Fibroblast of lung (primary cell): ENCODE measurements at places on chromosomes 13 and 19.

DNA sequence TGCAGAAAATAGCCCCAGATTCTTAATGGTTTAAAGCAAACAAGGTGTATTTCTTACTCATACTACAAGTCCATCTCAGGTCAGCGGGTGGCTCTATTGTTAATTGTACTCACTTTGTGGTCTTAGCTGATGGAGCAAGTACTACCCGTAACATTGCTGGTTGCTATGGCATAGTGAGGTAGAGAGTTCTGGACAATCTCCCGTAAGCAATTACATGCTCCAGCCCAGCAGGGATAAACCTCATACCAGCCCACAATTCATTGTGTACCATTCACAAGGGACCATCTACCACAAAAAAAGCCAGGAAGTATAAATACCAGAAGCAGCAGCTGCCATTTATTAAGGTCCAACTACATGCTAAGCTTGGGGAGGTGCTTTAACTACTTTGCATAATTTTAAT lies 167.1 kb downstream of the PCDH9 start:
- peak; percentile 46 for DNase-seq

GRCh38 chr19:44552324-44552723 lies 22.8 kb upstream of the CEACAM20 start:
- no peak for DNase-seq

DNA sequence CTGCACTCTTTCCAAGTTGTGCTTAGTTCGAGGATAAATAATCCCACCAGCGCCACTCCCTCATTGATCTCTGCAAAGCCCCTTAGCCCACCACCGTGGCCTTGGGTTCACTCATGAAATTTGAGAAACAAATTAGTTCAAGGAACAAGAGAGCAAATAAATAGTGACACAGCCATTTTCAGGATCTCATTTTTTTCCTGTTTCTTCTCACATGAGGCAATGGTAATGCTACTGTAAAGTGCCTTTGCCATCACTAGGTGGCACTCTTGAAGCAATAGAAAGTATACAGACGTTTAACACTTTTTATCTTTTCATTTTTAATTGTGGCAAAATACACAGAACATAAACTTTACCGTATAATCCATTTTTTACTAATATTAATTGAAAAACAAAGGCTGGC lies 76.8 kb upstream of the ZNF835 start:
- no peak for DNase-seq

- DNase-seq = no peak
Observed at GRCh38 chr13:95533545-95534160, 18.9 kb upstream of the CLDN10 start.

DNA sequence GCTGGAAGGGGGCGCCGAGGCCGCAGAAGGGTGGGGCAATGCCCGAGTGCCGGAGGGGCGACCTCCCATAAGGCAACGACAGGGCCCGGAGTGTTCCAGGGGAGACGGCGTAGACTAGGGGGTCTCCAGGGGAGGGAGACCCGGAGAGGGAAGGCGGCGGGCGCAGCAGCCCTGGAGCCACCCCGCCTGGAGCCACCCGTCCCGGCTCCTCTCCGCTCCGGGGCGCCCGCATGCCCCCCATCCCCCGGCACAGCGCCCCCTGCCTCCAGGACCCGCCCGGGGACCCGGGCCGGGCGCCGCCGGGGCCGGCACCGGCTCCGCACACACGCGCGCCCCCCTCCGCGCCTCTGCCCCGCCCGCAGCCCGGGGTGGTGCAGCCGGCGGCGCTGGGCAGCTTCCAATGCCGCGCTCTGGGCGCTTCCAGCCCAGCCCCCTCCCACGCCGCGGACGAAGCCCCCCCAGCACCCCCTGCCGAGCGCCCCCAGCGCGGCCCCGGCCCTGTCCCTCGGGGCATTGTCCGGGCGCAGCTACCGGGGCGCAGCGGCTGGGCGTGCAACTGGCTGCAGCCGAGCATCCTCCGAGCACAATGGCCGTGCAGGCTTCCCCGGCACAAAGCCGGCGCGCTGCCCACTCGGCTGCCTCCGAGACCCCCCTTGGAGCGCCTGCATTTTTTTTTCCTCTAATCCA lies 519 bp downstream of the PTPRS start:
- no peak for DNase-seq

DNA sequence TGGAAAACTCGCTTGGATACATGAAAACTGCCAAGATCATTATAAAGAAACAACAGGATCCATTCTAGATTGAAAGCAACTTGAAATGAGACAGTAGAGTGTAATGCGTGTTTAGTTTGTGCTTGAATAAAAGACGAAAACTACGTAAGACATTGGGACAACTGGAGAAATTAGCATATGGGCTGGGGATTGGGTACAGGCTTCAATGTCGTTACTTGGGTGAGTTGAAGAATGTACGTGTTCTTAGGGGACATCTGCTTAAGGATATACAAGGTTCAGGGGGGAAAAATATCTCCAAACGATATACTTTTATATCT lies 471 bp upstream of the ERVK3-1 start:
- no peak for DNase-seq

DNA sequence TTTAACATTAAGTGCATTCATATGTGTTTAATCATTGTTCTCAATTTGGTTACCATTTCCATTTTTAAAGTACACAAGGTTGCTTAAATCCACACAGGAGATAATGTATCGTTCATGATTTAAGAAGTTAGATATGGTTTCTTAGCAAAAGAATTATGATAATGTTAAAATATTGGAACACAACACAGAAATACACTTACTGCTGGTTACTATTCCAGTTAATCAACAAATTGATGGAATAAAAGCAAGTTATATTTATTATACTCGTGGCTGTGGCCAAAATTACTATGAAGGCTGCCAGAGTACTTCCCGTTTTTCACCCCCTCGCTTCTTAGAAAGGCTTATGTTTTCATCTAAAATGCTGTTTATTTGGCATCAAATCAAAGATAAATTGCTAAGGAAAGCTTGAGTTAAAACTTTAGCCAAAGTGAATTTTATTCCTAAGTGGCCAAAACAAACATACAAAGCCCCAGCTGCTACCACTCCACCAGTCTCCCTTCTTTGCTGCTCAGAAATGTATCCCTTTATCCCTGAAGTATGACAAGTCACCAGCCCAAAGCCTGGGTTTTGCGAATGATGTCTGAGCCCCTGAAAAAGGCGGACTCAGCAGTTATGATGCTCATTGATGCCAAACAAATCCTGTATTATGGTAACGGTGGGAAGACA lies 27.7 kb downstream of the LCP1 start:
- DNase-seq = peak; percentile 24

DNA sequence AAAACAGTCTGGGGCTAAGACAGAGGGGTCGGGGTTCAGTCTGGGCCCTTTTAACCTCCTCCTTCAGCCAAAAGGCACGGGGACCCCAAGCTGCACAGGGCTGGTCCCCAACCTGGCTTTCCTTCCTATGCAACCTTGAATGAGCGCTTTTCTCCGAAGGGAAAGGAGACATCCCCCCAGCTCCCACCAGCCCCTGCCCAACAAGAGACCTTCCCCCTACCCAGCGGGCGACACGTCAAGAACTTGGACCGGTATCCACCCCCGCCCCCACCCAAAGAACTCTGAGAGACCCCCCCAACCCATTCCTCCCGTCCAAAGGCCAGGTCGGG lies 35.0 kb upstream of the NANOS3 start:
- no peak for DNase-seq

GRCh38 chr13:94286581-94286980 lies 192.9 kb downstream of the DCT start:
- no peak for DNase-seq

DNA sequence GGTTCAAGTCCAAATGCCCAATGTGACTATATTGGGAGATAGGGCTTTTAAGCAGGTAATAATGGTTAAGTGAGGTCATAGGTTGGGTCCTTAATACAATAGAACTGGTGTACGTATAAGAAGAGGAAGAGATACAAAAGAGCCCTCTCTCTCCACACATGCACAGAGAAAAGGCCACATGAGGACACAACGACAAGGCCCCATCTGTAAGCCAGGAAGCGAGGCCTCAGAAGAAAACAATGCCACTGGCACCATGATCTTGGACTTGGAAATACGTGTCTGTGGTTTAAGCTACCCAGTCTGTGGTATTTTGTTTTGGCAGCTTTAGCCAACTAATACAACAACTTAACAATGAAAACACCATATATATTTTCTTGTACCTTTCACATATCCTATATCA lies 23.4 kb upstream of the RFC3 start:
- no peak for DNase-seq

DNA sequence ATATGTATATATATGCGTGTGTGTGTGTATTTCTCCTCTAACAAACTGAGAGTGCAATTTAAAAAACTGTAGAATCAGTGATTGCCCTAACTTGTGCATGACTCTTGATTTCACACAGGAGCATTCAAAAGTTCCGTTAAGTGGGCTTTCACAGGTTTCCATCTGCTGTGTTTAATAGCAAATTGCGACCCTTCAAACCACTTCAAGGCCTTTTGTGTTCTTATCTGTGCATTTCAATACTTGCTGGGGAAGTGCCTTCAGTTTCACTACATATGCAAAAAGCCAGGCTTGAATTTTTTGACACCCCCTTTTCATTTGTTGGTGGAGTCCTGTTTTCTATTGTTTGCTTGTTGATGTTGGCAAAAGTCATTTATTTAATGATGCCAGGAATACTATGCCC lies 158.0 kb downstream of the TM9SF2 start:
- DNase-seq = no peak

DNA sequence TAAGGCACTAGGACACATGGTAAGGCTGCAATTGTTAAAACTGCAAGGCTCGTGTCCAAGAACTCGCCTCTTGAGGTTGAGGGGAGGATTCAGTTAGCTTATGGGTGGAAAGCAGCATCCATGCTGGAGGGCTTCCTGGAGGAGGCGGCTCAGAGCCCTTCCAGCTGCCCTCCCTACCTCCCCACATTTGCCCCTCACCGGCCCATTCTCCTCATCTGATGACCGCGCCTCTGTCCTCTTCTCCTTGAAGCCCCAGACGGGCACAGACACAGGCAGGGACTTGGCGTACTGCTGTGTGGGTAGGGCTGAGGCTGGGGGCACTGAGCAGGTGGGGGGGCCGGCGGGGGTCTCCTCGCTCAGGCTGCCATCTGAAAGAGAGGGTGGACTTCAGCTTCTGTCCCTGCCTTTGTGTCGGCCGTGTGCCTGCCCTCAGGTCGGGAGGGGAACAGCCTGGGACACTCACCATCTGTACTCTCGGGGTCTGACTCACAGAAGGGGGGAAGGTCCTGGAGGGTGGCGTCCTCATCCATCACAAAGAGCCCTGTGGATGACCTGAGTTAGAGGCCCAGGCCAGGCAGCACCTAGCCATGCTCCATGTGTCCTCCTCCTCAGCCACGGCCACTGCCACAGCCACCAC lies 4.1 kb upstream of the PNKP start:
- DNase-seq = no peak

GRCh38 chr19:35458731-35459391 lies 10.8 kb downstream of the FFAR2 start:
- DNase-seq = no peak

DNA sequence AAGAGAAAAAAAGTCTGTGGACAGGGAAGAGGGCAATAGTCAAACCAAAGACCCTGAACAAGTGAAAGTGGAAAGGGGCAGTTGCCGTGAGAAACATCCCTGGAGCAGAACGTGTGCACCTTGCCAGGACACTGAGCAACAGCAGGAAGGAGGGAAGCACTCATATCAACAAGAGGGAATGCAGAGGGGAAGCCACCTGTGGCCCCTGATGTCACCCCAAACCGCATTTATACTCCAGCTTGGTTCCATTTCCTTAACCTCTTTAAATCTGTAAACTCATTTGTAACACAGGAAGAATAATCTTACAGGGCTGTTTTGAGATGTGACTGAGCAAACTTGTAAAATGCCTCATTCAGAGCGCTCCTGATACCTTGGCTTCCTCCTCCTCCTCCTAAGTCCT lies 698.8 kb downstream of the DIAPH3 start:
- no peak for DNase-seq

- DNase-seq = peak; percentile 100
Observed at GRCh38 chr19:31214086-31214485, 135.2 kb downstream of the TSHZ3 start.

- no peak for DNase-seq
Observed at GRCh38 chr13:97554496-97554895, 120.5 kb downstream of the RAP2A start.

DNA sequence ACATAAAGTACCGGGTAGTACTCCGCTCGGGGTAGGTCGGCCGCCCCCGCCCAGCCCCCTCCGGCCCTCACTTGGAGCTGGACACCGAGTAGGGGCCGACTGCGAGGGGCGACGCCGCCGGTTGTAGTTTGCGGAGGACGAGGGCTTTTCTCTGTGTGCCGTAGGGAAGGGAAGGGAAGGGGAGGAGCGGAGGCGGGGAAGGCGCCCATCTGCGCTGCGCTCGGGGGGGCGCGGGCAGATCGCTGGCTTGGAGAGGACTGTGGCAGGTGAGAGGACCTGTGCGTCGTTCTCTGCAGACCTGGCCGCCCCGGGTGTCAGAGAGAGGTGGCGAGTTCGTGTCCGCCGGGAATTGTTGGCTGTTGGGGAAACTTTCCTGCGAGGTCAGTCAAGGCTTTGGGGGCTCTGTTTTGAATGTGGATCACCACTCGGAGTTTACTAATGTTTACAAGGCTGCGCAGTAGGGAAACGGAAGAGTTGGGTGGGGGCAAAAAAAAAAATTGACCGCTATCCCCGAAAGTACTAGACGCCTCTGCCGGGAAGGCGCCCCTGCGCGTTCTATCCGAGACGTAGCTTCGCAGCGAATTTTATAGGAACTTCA lies 1.4 kb downstream of the ING1 start:
- peak; percentile 44 for DNase-seq

- DNase-seq = no peak
Observed at GRCh38 chr13:100529666-100530377, 58.8 kb downstream of the GGACT start.

DNA sequence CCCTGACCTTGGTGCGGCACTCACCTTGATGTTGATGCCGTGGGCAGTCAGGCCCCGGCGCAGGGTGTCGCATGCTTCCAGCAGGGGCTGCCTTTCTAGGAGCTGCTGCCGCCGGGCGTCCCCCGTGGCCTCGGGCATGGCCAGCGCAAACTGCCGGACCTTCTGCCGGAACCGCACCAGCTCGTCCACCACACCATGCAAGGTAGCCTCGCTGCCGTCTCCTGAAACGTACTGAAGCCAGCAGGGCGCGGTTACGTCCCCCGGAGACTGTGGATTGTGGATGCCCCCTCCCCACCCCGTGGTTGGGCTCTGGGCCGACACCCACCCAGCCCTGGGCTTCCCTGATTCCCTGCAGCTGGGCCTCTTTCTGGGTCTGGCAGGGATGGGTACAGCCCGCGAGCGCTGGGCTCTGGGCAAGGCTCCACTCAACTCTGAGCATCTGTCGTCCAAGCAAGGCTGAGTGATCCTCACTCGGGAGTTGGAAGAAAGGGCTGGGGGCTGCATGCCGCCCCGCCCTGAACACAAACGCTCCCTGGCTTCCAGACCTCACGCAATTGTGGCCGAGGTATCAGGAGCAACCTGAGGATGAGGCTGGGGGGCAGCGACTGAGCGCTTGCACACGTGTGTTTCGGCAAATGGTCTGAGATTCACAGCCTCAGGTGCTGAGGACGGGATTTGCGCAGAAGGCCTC lies 27.1 kb downstream of the NAXD start:
- DNase-seq = no peak

DNA sequence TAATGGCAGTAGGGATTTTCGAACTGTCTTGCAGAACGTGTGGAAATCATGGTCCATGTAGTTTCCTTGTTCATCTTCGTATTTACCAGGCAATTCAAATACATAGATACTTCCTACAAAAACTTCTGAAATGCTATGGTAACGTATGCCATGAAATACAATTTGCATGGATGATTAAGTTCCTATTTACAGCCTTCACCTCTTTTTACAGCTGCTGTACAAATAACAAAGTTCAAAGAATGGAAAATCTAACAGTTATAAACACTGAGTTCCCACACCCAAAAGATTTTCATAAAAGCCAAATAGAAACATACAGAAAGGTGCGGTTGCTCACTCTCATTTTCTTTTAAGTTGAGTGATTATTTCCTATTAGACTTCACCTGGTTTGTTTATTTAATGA lies 115.8 kb upstream of the TNFSF11 start:
- DNase-seq = no peak
